HL-60 (cell line): ENCODE measurements at places on chromosomes 16 and 17.

GRCh38 chr16:58501242-58502131, 1.5 kb downstream of the NDRG4 start:
- no peak for DNase-seq

DNA sequence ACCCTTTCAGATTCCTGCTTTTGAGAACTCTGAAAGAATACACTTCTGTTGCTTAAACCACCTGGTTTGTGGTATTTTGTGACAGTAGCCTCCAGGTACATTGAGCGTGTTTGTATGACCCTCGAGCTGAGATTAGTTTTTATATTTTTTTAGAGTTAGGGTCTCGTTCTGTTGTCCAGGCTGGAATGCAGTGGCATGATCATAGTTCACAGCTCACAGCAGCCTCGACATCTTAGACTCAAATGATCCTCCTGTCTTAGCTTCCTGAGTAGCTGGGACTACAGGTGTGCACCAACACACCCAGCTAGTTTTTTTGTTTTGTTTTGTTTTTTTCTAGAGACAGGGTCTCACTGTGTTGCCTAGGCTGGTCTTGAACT, 4.5 kb upstream of the ITPRIPL2 start:
- DNase-seq = no peak

- no peak for DNase-seq
Observed at GRCh38 chr17:69088643-69089200, 28.0 kb upstream of the ABCA9 start.

- peak; percentile 63 for DNase-seq
Observed at GRCh38 chr17:2982854-2983253, 80.6 kb downstream of the OR1D5 start.

GRCh38 chr17:74598346-74599022, 6.4 kb upstream of the CD300LD start:
- no peak for DNase-seq

- peak; percentile 23 for DNase-seq
Observed at GRCh38 chr17:4950075-4950745, 709 bp upstream of the ENO3 start.

DNA sequence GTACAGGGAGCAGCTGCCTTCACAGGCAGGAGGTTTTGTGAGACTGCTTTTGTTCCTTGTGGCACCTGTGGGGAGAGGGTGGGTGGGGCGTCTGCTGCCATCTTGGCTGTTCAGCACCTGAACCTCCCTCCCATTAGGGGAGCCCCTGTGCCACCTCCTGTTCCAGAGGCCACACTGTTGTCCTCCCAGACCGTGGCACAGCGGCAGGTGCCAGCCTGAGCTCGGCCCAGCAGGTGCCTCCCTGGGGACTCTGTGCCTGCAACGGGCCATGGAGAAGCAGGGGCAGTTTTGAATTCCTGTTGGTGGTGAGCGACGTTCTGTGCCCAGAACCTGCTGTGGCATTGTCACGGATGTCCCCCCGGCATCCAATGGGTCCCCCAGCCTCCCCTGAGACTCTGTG, 9.9 kb downstream of the LGALS3BP start:
- no peak for DNase-seq

DNA sequence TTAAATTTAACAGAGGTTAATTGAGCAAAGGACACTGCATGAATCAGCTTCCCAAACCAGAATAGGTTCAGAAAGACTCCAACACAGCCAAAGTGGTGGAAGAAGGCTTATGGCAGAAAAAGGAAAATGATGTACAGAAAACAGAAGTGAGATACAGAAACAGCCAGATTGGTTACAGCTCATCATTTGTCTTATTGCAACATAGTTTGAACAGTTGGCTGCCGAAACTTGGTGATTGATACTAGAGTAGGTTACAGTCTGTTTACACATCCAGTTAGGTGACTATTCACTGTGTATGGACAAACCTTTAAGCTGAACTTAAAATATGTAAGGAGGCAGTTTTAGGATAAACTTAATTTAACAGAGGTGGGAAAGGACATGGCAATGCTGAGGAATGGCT, 18.3 kb downstream of the TMEM100 start:
- no peak for DNase-seq

GRCh38 chr17:77768248-77768852, 190.2 kb upstream of the TNRC6C start:
- DNase-seq = no peak

DNA sequence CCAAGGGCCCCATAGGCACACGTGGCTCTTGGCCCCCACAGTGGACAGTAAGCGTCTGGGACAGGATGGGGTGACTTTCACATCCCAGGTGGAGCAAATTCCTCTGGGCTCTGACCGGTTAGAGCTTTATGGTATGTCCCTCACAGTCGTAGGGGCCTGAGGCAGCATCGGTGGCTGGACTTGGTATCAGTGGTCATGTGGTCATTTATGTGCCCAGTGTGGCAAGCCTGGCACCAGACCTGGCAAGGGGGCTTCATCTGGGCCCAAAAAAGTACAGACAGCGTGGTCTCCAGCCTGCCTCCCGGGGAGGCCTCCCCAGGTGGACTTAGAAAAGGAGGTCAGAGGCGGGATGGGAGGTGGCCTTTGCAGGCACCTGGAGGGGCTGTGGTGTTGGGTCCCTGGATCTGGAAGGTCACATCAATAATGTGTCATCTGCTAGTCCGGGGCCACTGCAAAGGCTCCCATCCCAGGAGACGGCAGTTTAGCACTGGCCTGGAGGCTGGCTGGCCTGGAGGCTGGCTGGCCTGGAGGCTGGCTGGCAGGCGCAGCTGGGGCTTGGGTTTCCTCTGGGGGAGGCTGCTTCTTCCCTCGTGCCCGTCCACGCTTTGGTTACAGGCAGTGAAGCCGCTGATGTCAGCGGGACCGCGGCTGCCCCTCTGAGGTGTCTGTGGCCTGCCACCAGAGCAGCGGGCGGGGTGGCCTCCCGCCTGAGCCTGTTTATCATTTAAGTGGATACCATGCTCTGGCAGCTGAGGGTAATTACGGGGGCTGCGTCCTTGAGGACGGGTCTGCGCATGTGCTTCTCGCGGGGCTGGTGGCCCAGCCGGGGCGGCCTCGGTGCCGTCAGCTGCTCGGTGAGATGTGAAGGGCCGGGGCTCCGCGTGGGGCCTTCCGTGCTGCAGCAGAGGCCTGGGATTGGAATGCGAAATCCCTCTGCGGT, 20.7 kb upstream of the CBX4 start:
- no peak for DNase-seq

DNA sequence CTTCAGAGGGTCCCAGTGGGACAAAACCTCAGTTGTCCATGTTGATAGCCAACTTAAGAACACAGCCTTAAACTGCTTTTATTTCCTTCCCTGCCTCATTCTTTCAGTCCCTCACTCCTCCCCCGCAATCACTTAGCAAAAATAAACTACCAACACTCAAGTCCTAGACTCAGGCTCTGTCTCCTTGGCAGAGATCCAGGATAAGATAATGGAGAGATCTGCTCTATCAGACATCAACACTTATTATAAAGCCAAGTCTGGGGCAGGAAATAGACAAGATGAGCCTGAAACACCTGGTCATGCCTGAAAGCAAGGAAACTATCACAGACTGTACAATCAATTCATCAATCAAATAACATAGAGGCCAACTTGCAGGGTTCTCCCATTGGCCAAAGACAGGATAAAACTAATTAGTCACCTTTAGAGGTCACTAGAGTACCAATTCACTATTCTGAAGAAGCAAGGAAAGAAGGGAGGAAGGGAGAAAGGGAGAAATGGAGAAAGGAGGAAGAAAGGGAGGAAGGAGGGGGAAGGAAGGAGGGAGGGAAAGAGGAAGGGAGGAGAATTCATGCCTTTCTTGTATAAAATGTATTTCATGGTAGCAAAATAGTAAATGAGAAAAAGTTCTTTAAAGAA, 15.7 kb downstream of the HYDIN start:
- DNase-seq = no peak
